ENCODE measurements at places on chromosomes 1 and 21. TPM values are rescaled to one million over a fixed set of nuclear protein-coding genes. Genes with fewer than 3 reads are reported as not detected.

DNA sequence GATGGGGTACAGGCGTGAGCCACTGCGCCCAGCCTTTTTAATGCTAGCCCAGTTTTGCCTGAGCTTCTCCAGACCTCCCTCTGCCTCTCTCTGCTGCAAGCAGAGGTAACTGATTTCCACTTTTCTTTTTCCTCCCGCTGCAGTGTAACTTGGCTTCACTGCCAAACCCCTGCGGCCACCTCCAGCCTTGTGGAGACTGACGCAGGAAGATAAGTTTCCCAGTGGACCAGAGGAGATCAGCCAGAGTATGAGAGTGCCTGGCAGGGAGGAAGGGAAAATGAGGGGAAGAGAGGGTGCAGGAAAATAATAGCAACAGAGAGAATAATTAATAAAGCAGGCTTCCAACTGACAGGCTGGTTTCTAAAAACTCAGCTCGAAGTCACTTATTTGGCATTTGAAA is 143.7 kb downstream of the PCNX2 start:
- no peak for ATAC-seq

The ESPN gene
- 0.71 TPM for total RNA-seq

DNA sequence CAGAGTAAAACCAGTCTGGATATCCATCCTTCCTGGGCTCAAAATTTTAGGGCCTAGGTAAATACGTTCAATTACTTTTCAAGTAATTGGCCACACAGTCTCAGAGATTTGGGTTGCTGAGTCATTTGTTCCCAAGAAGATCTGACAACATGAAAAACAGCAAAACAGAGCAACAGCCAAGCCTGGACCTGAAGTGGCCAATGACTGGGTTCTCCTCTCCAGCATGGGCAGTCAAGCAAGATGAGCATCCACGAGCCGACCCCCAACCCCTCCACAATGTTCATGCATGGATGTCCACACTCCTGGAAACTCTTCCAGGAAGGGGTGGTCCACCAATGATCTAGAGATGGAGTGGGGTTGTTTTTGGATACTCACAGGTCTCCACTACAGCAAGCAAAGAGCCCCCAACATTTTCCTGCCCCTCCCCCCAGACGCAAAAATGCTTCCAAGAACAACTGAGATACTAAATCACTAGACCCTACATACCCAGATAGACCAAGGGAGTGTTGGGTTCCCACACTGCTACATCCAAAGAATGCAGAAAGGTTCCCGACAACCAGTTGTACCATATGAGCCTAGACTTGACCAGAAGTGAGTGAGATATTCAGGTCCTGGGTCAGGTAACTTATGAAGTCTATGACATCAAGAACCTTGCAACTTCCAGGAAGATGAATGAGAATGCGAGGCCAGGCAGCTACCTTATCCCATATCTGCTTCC is 73.0 kb downstream of the CD46 start:
- ATAC-seq: no peak

DNA sequence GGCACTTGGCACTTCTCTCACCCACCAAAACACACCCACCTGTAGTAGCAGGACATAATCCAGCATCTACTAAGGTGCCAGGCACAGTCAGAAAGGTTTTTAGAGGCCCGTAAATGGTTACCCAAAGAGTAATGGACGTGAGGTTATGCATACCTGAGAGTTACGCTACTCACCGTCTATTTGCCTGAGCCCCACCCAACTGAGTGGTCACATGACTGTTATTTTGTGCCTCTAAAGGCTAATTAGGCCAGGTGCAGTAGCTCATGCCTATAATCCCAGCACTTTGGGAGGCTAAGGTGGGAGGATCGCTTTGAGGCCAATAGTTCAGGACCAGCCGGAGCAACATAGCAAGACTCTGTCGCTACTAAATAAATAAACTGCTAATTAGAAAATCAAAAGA is 11.0 kb downstream of the LMX1A start:
- ATAC-seq: no peak

DNA sequence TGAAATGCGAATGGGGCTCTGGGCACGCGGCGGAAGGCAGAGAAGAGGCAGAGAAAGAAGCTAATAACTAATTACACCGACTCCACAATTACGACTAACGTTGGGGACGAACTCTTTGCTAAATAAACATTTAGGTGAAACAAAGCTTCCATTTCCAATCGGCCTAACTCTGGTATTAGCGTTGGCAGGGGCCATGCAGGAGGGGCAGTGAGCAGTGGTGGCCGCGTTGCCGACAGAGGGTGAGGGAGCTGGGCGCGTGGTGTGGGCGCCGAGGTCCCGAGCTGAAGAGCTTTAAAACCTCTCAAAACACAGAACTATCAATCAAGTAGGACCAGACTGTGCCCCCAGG is 553 bp upstream of the NDUFV3 start:
- ATAC-seq: no peak

DNA sequence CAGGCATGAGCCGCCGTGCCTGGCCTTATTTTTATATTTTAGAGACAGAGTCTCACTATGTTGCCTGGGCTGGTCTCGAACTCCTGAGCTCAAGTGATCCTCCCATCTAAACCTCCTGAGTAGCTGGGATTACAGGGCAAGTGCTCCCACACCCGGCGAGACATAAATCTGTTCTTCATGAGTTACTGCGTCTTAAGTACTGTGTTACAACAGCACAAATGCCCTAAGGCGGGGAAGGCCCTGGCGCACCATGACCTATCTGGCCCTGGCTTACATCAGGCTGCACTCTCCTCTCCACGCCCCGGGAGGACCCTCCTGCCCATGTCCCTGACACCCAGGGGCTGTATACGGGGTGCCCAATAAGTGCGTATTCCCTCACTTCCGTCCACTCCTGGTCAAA is 4.3 kb downstream of the GPR153 start:
- no peak for ATAC-seq

- no peak for ATAC-seq
Observed at GRCh38 chr1:40637470-40638007, 27.9 kb downstream of the RIMS3 start.

The MTARC2 gene
- total RNA-seq: not detected

GRCh38 chr21:42701706-42702456 is 48.5 kb downstream of the PDE9A start:
- no peak for ATAC-seq

Measured in activated T-helper 17 cell treated with anti-CD3 and anti-CD28 coated beads, Interleukin-2, amount 50 U/mL, for 72 hours (primary cell).